ENCODE measurements at places on chromosomes 6 and 20.
A peak's percentile ranks its signal among the peaks of the same experiment; 100 is the strongest.

DNA sequence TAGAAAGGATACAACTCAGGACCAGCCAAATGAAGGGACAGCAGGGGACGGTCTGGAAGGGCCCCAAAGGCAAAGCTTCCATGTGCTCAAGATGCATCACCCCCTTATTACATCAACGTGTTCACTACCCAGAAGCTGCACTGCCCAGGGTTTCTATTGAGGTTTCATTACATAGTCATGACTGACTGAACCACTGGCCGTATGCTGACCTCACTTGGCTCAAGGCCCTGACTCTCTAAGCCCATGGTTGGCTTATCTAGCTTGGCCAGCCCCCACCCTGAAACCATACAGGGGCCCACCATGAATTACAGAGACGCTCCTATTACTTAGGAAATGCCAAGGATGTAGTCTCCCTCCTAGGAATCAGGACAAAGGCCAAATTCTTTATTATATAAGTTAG is 179.4 kb downstream of the FOXC1 start:
- H3K4me1 ChIP-seq = no peaks in the 10 kb centered on the region
- H3K36me3 ChIP-seq = no peaks in the 10 kb centered on the region
- DNase-seq = no peak
- no peak overlapping the region for H3K4me3 ChIP-seq

DNA sequence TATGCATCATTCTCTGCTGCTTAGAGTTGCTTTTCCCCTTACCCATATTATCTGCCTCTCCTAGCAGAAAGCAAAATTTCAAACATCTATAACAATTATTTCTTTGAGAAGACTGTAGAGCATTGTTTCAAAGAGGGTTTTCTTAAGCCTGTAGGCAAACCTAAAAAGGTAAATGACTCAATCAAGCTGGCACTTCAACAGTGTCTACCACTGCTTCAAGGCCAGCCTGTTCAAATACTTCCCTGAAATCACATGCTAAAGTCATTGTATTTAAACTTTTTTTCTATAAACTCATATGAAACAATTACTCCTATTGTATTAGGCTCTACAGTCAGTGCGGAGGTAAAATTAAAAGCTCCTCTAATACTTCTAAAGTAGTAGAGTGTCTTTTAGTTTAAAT is 87.1 kb downstream of the OGFRL1 start:
- DNase-seq = peak; percentile 45
- no peaks in the 10 kb centered on the region for H3K27me3 ChIP-seq
- peaks cover 22% of the 10 kb centered on the region for H3K4me1 ChIP-seq
- peak overlapping the region; percentile 74 for H3K27ac ChIP-seq
- no peak overlapping the region for H3K4me3 ChIP-seq

DNA sequence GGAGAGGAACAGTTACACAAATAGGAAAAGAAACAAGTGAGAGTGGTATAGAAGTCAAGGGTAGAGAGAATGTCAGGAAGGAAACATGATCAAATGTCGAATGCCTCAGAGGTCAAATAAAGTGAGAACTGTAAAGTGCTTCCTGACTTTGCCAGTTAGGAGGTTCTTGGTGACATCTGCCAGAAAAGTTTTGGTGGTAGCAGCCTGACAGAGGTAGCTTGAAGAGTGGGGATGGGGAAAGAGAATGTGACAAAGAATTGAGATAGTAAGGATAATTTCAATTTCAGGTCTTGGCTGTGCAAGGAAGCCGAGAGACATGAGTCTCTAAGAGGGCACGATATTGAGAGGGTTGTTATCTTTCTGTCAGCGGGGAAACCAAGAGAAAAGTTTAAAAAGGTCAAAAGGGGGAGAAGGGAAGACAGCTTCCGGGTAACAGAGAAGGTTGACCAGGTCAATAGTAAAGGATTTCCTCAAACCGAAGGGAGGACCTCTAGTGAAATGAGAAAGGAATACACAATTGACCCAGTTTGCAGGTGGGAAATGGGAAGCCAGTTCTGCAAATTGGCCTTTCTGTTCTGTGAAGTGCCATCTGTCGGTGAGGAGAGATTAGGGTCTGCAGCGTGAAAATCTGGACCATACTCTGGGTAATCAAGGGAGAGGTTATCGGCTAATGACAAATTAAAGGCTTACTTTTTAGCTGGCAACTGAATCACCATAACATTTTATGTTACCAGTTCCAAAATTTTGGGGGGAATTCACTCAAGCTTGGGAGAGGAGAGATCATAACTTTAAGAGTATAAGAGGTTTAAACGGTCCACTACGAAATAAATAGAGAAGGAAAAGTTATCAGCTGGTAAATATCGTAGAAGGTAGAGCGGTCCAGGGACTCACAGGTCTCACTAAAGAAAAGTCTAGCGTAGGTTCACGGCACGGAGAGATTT is 973 bp upstream of the BRD2 start:
- no peaks in the 10 kb centered on the region for H3K36me3 ChIP-seq
- H3K27me3 ChIP-seq = no peaks in the 10 kb centered on the region
- H3K4me1 ChIP-seq = peaks cover 10% of the 10 kb centered on the region
- no peak for DNase-seq
- peak overlapping the region; percentile 76 for H3K4me3 ChIP-seq

GRCh38 chr6:166277018-166277417 is 31.2 kb downstream of the PRR18 start:
- no peaks in the 10 kb centered on the region for H3K36me3 ChIP-seq
- no peak overlapping the region for H3K27ac ChIP-seq
- H3K4me3 ChIP-seq = no peak overlapping the region

GRCh38 chr6:20705741-20706140 is 171.5 kb downstream of the CDKAL1 start:
- no peaks in the 10 kb centered on the region for H3K27me3 ChIP-seq
- DNase-seq = no peak
- peaks cover 25% of the 10 kb centered on the region for H3K4me1 ChIP-seq
- H3K27ac ChIP-seq = no peak overlapping the region

DNA sequence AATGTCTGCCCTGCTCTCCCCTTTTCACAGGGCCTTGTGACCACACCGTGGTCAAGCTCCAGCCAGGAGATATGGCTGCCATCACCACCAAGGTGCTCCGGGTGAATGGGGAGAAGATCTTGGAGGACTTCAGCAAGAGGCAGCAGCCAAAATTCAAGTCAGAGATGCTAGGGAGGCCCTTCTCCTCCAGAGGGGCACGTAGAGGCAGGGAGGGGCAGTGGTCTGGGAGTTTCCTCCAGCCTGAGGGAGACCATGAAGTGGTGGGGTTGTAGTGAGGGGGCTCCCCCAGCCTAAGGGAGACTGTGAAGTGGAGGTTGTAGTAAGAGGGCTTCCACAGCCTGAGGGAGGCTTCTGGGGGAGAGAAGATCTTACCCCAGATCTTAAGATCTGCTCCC is 4.0 kb downstream of the DXO start:
- DNase-seq = no peak
- H3K27me3 ChIP-seq = no peaks in the 10 kb centered on the region
- H3K36me3 ChIP-seq = no peaks in the 10 kb centered on the region
- peaks cover 3% of the 10 kb centered on the region for H3K4me1 ChIP-seq
- H3K27ac ChIP-seq = no peak overlapping the region
- no peak overlapping the region for H3K4me3 ChIP-seq

DNA sequence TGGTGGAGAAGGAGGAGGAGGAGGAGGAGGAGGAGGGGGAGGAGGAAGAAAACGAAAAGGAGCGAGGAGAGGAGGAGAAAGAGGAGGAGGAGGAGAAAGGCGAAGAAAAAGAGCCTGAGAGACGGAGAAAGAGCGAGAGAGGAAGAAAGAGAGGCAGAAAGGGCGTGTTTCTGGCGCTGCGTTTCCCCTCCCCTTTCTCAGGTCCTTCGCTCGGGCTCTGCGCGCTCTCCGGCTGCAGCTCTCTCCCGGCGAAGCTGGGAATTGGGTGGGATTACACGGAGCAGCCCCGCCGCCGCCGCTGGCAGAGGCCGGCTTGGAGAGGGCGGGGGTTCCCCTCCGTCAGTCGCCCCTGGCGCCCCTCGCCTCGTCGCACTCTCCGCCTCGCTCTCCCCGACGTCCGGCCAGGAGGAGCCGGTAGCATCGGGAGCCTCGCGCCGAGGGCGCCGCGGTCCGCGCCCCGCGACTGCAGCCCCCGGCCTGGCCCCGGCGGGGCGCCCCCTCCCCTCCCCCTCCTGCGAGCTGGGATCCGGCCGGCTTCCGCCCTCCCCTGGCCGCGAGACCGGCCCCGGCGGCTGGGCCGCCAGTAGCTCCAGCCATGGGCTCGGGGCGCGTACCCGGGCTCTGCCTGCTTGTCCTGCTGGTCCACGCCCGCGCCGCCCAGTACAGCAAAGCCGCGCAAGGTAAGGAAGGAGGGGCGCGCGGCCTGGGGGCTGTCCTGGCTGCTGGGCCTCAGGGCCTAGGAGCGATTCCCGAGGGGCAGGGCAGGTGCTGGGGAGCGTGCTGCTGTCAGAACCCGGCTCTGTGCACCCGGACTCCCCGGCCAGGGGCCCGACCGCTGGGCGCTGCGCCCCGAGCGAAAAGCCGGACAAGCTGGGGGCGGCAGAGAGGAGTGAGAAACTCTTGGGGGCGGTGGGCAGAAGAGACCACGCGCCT is at the start of gene SCUBE3:
Gene SCUBE3 (plus strand): TSS at position 133 of the 933 bp plus-strand sequence. CDS start 463 bp downstream, at position 596.
- H3K36me3 ChIP-seq = no peaks in the 10 kb centered on the region
- H3K27ac ChIP-seq = no peak within 1 kb of the TSS
- H3K27me3 ChIP-seq = no peaks in the 10 kb centered on the region
- H3K4me1 ChIP-seq = peaks cover 7% of the 10 kb centered on the region
- peak; percentile 14 for DNase-seq

DNA sequence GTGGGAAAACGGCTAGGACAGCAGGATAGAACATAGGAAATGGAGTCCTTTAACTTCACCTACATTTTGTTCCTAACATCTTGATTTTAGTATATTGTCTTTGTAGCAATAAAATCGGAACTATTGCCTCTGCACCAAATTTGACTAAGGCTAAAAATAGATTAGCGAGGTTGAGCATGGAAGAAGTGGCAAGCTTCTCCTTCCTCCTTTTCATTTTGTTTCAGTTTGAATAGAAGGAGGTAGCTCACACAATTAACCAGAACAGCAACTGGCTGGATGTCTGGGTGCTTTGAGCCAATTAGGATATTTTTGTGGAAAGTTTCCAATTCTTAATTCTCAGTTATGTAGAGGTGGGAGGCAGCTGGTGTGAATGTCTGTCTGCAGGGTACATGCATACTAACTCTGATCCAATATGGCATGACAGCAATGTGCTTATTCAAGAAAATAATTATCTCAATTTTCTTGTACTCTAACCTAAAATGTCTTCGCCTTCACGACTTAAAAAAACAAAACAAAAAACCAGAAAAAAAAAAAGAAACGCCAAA is 3.1 kb upstream of the HECA start:
- H3K27ac ChIP-seq = no peak overlapping the region
- no peak for DNase-seq
- peaks cover 4% of the 10 kb centered on the region for H3K4me1 ChIP-seq
- no peaks in the 10 kb centered on the region for H3K36me3 ChIP-seq

DNA sequence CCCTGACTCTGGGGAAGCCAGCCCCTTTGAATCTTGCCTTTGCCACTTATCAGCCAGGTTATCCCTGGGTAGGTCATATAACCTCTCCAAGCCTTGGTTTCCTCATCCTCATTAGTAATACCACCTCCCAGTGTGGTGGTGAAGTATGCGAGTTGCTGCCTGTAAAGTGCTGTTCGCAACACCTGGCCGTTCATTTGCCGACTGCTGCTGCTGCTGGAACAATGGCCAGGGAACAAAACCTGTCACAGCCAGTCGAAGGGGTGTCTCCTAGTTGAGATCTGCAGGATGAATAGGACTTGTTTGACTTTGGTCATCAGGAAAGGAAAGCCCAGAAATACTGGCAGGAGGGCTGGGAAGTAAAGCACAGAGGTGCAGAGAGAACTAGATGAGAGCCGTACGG is 6.1 kb downstream of the MANBAL start:
- no peak overlapping the region for H3K4me3 ChIP-seq
- H3K36me3 ChIP-seq = no peaks in the 10 kb centered on the region
- DNase-seq = no peak
- H3K4me1 ChIP-seq = peaks cover 5% of the 10 kb centered on the region
- H3K27me3 ChIP-seq = no peaks in the 10 kb centered on the region

- no peak for DNase-seq
- no peaks in the 10 kb centered on the region for H3K4me1 ChIP-seq
- no peak overlapping the region for H3K27ac ChIP-seq
- H3K4me3 ChIP-seq = no peak overlapping the region
- no peaks in the 10 kb centered on the region for H3K27me3 ChIP-seq
Measured at GRCh38 chr6:169803271-169803811, 51.9 kb downstream of the ERMARD start.

DNA sequence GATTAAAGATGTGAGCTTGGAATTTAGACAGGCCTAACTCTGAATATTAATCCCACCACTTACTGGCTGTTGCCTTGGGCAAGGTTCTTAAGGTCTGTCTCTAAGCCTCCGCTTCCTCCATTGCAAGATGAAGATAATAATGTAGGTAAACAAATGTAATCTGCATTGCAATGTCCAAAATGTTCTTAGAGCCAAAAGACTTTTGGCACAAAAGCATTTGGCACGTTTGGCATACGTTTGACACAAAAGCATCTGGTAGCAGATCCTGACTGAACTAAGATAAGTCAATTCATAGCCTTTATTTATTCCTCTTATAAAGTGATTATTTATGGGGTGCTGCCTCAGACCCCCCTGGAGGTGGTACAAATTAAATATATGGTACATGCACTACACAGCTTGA is 229.9 kb upstream of the STXBP5 start:
- H3K4me1 ChIP-seq = no peaks in the 10 kb centered on the region
- no peak for DNase-seq
- H3K27me3 ChIP-seq = no peaks in the 10 kb centered on the region
- H3K27ac ChIP-seq = no peak overlapping the region

GRCh38 chr6:73858376-73858775 is 162.4 kb downstream of the CD109 start:
- H3K4me1 ChIP-seq = no peaks in the 10 kb centered on the region
- no peak for DNase-seq
- no peak overlapping the region for H3K4me3 ChIP-seq
- no peaks in the 10 kb centered on the region for H3K27me3 ChIP-seq
- H3K36me3 ChIP-seq = no peaks in the 10 kb centered on the region

- no peaks in the 10 kb centered on the region for H3K4me1 ChIP-seq
- no peak overlapping the region for H3K4me3 ChIP-seq
- H3K27me3 ChIP-seq = no peaks in the 10 kb centered on the region
- H3K27ac ChIP-seq = no peak overlapping the region
- DNase-seq = no peak
Measured at GRCh38 chr6:145233955-145234354, 501.4 kb downstream of the EPM2A start.

DNA sequence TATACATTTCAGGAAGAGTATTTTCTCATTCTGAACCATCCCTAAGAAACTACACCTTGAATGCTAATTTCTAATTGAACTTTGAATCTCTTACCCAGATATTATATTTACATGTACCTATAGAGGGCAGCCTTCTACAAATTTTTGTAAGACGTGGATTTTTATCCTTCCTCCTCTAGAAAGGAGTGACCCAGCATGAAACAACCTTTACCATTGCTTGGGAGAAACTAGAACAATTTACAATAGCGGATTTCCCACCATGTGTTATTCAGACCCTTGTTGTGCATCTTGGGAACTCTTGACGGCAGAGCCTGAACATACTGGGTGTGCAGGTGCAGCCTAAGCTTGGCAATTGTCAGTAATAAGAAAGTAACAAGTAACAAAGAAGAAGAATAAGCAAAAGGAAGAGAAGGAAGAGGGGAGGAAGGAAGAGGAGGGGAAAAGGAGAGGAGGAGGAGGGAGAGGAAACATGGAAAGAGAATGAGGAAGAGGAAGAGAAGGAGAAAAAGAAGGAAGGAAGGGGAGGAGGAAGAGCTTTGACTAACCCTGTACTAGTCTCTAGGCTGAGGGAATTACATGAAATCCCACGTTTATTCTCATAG is 10.8 kb upstream of the TAAR1 start:
- H3K27ac ChIP-seq = no peak overlapping the region
- H3K4me3 ChIP-seq = no peak overlapping the region

- no peak for DNase-seq
- no peak overlapping the region for H3K4me3 ChIP-seq
- no peaks in the 10 kb centered on the region for H3K27me3 ChIP-seq
- H3K27ac ChIP-seq = no peak overlapping the region
Measured at GRCh38 chr6:6538261-6538660, 50.3 kb upstream of the LY86 start.

Data from pancreas (tissue), 10 donors.